ENCODE measurements at places on chromosomes 13 and 19. TPM values are rescaled to one million over a fixed set of nuclear protein-coding genes. Genes with fewer than 3 reads are reported as not detected.

- DNase-seq = no peak
Observed at GRCh38 chr19:35013820-35014754, 14.0 kb downstream of the GRAMD1A start.

The PSG6 gene
- total RNA-seq = not detected

The MISP3 gene
- total RNA-seq = 3.8 TPM

DNA sequence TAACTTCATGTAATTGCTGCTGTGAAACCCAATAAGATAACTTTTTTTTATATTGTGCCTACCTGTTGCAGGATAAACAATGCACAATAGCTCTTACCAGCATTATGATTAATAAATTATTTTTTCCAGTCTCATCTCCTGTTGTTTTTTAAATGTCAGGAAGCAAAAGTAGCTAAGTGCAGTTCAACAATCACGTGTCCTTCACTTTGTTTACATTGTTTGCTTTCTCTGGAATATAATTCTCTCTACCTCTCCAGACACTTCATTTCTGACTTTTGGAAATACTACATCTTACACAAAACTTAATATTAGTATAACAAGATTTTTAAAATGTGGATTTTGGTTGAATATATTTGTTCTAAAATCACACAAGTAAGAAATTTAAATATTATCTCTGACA, 1359.4 kb downstream of the SLITRK1 start:
- no peak for DNase-seq

DNA sequence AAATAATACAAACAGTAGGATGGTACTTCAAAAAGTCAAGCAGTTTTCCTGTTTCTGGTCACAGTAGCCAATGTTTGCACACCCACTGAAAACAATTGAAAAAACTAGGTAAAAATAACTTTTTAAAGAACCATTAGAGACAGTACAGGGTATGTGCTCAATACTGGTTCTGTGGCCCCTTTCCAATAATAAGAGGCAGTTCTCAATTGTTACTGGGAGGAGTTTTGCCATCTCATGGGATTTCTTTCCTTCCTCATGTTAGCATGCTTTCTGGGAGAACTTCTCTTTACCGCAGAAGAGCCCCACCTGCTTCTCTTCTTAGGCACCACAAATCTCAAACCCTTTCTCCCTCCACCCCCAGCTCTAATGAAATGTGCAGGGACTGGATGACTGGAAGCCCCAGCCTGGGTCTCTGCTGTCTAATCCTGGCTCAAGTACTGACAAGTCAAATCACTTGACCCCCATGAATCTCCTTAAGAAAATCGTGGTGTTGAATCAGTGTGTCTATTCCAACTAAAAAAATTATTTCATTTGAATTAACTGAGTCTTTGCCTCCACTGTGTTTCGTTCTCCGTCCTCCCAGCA, 14.6 kb downstream of the METTL21C start:
- no peak for DNase-seq

DNA sequence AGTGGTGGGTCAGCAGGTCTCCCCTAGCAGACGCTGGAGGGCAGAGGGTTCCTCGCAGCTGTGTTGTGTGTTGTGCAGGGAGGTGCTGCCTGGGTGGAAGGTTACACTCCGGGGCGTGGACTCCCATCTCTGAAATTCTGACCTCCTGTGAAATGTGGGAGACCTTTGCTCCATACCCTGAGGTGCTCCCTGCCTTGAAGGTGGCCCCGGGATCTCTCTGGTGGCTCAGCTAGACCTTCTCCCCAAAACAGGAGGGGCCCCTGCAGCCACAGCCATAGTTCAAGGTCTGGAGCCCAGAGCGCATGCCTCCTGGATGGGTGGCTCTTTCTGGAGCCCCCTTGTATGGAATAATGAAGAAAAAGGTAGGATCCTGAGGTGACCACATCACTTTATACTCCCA, 70.2 kb downstream of the SOX1 start:
- no peak for DNase-seq

The PGLYRP1 gene
- total RNA-seq = 0.25 TPM

The RGL3 gene
- total RNA-seq = 2.4 TPM

The KLK7 gene
- total RNA-seq = not detected

The LHB gene
- total RNA-seq = not detected

The DNAAF3 gene
- total RNA-seq = 0.23 TPM

The ZNF91 gene
- total RNA-seq = 25.9 TPM

DNA sequence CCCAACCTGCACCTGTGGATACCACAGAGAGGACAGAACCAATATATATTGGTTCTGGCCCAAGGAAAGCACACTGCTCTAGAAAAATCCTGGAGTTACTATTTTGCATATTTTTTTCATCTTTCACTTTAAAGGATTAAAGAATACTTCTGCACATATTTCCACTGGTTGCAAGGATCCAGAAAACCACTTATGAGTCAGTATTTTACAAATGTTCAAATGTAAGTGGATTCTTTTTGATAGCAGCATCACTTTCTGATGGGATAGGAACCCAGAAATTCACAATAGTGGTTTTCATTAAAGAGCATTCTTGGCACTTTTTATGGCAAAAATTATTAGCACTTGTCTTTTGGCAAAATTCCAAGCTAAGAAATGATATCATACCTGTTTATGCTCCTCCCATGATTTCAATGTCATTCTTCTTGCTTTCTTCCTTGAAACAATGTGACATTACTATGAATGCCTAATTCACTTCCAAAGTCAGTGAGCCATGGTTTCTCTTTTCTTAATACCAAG, 38.2 kb downstream of the MZT1 start:
- DNase-seq = no peak

- no peak for DNase-seq
Observed at GRCh38 chr13:23579896-23580683, 9.9 kb downstream of the TNFRSF19 start.

DNA sequence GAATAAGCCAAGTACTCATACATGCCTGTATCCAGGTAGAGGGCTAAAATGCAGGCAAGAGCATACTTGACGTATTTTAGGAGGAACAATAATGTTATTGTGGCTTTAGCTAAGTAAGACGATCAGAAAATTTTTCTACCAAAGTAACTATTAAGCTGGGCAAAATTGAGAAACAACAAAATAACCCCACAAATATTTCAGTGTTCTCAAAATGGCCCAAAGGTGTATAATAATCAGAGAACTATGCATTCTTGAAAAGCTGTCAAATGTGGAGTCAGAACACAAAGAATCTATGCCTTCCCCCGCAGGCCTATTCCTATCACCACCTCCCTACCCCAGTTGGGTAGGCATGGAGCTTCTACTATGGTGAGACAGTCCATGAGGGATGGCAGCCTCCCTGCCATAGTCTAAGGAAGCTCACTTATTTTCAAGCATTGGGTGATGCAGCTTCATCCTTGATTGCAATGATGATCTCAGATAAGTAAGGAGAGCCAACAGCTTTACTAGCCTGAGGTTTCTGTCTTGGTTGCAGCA, 1132.5 kb upstream of the SPRY2 start:
- no peak for DNase-seq

The ZNF675 gene
- 7.2 TPM for total RNA-seq

GRCh38 chr13:81565849-81566248, 1224.9 kb upstream of the SPRY2 start:
- DNase-seq = no peak

GRCh38 chr13:75226092-75226491, 255.9 kb downstream of the TBC1D4 start:
- no peak for DNase-seq

The LGALS7B gene
- not detected for total RNA-seq

DNA sequence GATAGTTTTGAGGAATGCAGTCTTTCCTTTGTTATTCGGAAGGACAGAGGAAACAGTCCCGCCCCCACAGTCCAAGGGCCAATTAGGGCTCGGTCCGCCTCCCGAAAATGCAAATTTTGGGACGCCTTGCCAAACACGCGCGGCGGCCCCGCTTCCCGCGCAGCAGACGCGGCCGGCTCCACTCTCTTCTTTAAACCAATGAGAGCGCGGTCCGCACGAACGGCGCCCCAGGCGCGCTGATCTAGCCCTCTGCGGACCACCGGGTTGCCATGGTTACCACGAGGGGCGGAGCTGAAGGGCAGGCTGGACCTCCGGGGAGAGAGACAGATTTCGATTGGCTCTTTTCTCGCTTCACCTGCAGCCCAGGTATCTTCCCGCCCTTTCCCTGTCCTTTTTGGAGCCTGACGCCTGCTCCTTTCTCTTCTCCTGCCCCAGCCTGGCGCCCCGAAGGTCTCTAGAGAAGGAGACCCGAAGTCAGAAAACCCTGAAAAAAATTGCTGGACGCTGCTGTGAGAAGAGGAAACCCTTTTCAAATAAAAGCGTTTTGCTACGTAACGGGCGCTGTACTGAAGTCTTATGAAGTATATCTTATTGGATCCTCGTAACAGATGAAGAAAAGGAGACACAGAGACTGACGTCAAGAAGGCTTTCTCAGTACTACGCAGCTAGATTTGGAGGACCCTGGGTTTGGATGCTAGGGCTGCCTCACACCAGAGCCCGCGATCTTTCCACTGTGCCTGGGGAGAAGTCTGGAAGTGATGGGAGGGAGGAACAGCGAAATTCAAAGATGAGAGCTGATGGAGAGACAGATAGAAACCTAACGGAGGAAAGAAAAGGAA, 2.0 kb downstream of the PTH2 start:
- DNase-seq = peak; percentile 47

DNA sequence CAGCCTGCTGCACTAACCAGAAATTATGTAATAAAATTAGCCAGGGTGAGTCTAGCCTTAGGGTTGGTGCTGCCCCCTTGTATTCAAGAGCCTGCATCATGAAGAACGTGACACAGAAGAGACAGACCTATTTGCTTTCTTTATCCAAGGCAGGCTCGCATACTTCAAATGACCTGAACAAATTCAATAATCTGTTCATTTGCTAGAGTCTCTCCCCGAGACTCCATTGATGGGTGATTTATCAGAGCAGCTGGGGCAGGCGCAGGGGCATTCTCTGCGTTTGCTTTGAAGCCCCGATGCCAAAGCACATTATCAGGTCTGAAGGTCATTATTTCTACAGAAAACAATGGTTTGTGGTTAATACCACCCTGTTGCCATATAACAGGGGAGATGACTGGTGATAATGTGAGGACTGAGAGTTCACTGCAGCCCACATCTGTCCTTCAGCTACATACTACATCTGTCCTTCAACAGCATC, 520.3 kb downstream of the DIAPH3 start:
- no peak for DNase-seq

DNA sequence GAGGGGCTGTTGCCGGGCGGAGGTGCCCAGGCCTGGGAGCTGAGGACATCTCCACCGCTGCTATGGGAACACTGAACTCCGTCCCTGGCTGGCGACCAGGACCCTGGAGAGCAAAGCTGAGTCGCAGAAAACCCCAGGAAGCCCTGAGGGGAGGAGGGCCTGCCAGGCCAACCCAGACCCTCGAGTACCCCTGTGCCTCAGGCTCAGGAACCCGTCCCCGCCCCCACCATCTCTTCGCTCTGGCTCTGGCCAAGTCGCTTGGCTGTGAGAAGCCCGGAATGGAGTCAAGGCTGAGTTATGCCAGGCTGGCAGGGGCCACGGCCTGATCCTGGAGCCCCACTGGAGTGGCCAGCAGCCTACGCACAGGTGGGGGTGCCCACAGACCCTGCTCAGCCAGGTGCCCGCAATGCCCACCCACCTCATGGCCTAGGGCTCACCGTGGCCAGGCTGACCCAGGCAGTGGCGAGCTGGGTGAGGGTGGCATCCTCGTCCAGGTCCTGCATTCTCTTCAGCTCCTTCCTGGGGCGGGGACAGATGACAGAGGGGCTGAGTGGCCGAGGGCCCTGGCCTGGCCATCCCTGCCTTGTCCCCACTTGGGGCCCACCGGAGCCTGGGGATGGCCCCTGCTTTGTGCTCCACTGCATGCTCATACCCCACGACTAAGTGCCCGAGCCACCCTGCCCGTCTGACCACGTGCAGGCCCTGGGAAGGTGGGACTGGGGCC, 8.5 kb upstream of the CERS1 start:
- no peak for DNase-seq

- no peak for DNase-seq
Observed at GRCh38 chr13:26562512-26562890, 5.0 kb downstream of the WASF3 start.

DNA sequence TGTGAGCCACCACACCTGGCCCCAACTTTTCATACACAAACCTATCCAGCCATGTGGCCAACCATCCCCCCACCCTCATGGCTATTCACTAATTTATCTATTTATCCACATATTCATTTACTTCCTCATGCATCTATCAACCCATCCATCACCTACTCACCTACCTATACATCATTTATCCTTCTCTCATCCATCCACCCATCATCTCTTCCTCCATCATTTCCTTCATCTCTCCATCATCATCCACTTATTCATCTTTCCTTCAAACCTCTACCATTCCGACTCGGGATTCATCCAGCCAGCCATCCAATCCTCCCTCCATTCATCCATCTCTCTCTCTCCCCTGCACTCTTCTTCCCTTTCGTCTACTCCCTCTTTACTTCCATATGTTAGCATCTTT, 54.6 kb downstream of the RYR1 start:
- DNase-seq = no peak

GRCh38 chr19:4140237-4140711, 13.2 kb upstream of the CREB3L3 start:
- no peak for DNase-seq

- no peak for DNase-seq
Observed at GRCh38 chr13:72004784-72005374, 137.9 kb upstream of the DACH1 start.

The IGFL1 gene
- not detected for total RNA-seq

- no peak for DNase-seq
Observed at GRCh38 chr13:27080018-27080948, 91.3 kb downstream of the USP12 start.

DNA sequence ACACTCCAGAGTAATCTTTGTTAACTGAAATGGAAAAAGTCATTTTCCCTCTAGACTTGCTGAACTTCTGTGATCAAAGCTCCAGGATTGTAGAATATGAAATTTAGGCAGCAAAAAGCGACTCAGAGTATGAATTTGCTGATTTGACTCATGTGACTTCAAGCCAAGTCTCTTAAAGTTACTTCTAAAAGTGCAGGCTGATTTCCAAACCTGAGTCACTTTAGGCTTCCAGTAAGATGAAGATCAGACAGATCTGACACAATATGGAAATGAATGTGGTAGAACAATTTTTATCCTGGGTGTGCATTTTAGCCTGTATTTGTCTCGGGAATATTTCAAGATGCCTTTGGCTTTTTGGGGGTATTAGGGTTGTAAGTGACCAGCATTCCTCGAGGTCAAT, 151.0 kb upstream of the TMTC4 start:
- DNase-seq = no peak

GRCh38 chr13:51007216-51007615, 97.6 kb downstream of the RNASEH2B start:
- no peak for DNase-seq

DNA sequence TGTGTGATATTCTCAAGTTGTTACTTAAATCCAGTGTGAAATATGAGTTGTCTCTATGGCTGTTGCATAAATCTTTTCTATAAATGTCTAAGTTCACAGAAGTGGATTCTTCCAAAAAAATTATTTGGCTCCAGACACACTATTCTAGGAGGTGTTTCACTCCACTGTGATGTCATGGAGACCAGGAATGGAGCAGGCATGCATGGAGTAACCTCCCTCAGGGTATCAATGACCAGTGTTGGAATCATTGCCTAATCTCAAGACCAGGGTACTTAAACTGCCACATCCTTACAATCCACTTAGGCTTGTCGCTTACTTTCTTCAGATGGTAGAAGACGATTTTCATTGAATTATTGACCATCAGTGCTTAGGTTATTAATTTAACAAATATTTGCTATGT, 55.4 kb downstream of the LRRC63 start:
- DNase-seq = no peak

GRCh38 chr19:3899531-3900294, 19.2 kb downstream of the ATCAY start:
- no peak for DNase-seq
